Fibroblast of pulmonary artery (primary cell): ENCODE measurements at places on chromosomes 7 and 10.

DNA sequence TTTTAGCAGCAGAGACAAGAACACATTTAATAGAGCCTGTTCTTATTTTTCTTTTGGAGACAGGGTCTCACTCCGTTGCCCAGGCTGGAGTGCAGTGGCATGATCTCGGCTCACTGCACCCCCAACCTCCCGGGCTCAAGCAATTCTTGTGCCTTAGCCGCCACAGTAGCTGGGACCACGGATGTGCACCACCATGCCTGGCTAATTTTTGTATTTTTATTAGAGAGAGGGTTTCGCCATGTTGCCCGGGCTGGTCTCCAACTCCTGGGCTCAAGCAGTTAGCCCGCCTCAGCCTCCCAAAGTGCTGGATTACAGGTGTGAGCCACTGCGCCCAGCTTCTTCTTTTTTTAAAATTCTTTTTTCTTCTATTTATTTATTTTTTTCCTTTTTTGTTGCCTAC lies 23.3 kb downstream of the GALNT17 start:
- DNase-seq: no peak

DNA sequence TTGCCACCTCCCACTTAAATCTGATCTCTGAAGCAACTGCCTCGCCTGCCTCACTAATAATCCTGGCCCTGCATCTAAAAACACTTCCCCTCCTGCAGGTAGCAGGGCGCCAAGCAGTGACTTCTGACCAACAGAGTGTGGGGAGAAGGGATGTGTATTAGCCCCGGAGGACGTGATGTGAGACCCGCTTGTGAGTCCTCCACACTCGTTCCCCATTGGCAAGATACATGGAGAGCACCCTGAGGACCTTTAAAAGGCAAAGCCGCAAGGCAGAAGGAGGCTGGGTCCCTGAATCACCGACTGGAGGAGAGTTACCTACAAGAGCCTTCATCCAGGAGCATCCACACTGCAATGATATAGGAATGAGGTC lies 6.1 kb upstream of the PILRA start:
- DNase-seq: no peak

- DNase-seq: no peak
Observed at GRCh38 chr7:96416116-96416515, 94.2 kb upstream of the SLC25A13 start.

DNA sequence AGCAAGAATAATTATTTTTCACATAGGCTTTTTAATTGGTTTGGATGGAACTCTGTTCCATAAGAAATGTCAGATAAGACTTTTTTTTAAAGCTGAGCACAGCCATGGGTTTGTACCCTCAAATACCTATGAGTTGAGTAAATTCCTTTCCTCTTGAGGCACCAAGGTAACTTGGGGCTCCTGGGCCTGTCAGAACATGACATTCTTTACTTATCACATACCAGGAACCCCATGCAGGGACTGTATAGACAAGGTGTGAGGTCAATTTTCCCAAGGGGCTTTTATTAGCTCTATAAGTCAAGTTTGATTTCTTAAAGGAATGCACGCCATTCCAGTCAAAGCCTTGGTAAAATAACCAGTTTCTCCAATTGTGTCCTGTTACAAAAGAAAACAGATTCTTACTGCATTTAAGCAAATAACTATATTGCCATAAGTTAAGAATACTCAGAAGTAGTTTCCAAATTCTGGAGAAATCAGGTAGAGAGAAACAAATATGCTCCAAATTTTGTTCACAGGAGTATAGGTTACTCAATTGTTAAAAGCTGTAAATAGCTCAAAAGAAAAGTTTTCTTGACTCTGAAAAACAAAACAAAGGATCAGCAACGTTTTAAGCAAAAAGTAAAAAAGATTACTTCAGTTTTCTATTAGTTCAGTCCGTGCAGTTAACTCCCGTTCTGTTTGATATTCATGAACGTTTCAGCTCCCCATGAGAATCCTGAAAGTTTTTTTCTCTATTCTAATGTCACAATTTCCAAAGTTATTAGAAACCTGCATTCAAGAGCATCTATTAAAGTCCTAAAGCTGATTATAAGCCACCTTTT lies 167.5 kb upstream of the NAMPT start:
- no peak for DNase-seq

- peak; percentile 50 for DNase-seq
Observed at GRCh38 chr7:31373337-31374289, 33.1 kb upstream of the NEUROD6 start.

DNA sequence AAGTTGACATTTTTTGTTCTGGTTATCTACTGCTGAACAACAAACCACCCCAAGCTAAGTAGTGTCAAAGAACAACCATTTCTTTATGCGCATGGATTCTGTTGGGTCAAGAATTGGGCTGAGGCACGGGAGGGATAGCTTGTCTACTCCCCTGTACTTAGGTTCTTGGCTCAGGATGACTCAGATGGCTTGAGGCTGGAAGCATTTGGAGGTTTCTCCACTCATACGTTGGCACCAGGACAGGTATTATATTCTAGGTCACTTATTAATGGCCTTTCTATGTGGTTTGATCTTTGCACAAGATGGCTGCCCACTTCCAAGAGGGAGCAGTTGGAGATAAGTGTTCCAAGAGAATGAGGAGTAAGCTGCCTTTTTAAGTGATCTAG lies 11.8 kb upstream of the TFAM start:
- DNase-seq: no peak

- peak; percentile 85 for DNase-seq
Observed at GRCh38 chr7:74479961-74480829, 26.5 kb downstream of the GTF2IRD1 start.
